ENCODE measurements at places on chromosomes 1 and 21. TPM values are rescaled to one million over a fixed set of nuclear protein-coding genes. Genes with fewer than 3 reads are reported as not detected.

The SPATA21 gene
- total RNA-seq = not detected

The TRABD2B gene
- not detected for total RNA-seq

The DDAH1 gene
- total RNA-seq = 0.13 TPM

The KMO gene
- total RNA-seq = not detected

The RAB25 gene
- total RNA-seq = not detected

The OLFML2B gene
- total RNA-seq = not detected

The PPP2R5A gene
- total RNA-seq = 72.3 TPM

The F3 gene
- not detected for total RNA-seq

The TRPM2 gene
- 40.9 TPM for total RNA-seq

The ERICH3 gene
- total RNA-seq = not detected

The OR2L5 gene
- total RNA-seq = not detected

The OLIG2 gene
- not detected for total RNA-seq

The BARHL2 gene
- not detected for total RNA-seq

The UBASH3A gene
- 74.0 TPM for total RNA-seq

The CFHR3 gene
- total RNA-seq = not detected

Measured in activated CD8-positive, alpha-beta T cell treated with anti-CD3 and anti-CD28 coated beads, Interleukin-2, amount 10 ng/mL, durations not matched to agents 7 days and 5 days (primary cell).